Sciatic nerve (tissue), 2 donors: ENCODE measurements at places on chromosomes 11 and 22. TPM values are rescaled to one million over a fixed set of nuclear protein-coding genes. Genes with fewer than 3 reads are reported as not detected.

The FAM180B gene
- total RNA-seq: 3.0 TPM

The NELL1 gene
- 0.18 TPM for total RNA-seq

The GTPBP1 gene
- 55.5 TPM for total RNA-seq

The CNGA4 gene
- 0.31 TPM for total RNA-seq

DNA sequence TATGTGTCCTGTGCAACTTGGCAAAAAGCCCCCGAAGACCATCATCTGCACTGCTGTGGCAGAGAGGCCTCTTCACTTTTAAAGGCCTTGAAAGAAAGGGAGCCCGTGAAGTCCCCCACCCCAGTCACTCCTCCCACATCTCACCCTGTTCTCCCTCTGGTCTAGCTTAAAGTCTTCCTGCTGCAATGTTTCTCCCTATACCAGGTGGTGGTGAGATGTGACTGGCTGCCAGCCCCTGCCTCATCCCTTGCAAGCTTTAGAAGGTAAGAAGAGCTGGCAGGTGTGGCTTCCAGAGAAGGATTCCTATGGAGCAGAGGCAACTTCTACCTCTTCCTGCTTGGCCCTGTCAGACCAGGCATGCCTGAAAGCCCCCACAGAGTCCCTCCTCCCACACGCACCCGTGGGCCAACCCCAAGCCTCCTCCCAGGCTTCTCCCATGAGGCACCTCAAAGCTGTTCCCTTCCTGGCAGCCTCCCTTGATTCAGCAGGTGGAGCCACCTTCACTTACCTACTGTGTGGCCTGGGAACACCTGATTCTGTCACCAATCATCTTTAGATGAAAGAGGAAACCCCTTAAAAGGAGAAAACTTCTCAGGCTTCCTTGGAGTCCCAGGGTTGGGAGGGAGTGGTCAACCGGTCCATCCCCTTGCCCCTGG is 4.0 kb upstream of the TRIM29 start:
- DNase-seq: peak; percentile 49

DNA sequence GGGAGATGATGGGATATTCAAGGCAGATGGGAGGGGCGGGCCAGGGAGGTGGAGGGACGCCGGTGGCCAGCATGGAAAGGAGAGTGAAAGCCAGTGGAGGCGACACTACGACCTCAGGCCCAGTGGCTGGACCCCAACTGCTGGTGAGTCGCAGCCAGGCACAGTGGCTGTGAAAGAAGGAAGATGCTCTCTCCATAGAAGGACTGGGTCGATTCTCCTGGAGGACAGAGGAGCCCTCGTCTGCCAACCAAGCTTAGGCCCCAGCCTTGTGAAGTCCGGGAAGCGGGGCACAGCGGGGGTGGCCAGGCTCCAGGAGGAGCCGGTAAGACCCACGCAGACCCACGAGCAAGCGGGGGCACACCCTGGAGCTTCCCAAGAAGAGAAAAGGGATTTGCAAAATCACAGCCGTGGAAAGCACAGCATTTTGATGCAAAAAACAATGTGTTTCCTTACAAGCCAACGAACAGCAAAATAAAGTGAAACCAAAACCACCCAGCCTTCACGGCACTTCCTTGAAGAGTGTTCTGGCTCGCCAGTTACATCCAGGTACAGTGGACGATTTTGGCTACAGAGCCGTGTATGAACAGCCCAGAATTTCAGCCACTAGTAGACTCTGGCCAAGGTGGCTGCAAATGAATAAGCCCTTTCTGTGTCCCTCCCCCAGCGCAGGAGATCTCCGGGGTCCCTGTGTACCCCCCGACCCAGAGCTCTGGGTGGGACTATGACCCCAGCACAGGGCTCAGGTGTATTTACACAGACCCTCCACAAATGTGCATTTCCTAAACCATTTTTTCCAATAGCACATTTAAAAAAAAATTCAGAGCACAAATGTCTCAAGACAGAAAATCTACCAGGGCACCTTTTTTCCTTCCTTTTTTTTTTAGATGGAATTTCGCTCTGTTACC is 96.9 kb downstream of the TRMU start:
- no peak for DNase-seq

DNA sequence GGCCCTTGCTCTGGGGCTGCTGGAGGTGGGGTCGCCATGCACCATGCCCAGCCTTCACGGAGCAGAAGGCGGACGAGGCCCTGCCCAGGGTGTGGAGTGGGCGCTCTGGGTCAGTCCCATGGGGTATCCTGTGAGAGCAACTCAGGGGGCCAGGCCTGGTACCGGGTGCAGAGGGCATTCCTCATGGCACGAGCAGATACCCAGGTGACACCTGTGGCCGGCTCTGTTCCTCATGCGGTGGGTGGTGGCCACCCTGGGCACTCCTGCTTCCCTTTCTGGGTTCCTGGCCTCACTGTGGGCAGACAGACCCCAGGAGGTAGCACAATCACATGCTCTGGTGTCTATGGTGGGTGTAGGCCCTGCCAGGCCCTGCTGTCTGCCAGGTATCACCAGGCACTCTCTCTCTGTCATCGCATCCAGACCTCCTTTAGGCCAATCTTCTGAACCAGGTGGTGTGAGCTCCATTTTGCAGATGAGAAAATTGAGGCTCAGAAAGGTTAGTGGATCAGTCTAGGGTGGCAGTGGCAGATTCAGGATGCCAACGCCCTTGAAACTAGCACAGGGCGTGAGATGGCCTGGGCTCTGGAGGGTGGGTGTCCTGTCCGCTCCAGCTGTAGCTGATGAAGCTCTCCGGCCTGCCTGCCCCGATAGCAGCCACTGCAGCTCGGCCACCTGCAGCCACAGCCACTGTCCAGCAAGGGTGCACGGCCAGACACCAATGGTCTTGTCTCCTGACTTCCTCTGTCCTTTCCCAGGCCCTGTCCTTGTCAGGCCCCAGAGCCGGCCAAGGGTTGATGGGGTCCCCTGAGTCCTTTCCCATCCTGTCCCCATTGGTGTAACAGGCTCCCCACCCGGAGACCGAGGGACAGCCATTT is 15.1 kb downstream of the DGKZ start:
- DNase-seq: no peak

DNA sequence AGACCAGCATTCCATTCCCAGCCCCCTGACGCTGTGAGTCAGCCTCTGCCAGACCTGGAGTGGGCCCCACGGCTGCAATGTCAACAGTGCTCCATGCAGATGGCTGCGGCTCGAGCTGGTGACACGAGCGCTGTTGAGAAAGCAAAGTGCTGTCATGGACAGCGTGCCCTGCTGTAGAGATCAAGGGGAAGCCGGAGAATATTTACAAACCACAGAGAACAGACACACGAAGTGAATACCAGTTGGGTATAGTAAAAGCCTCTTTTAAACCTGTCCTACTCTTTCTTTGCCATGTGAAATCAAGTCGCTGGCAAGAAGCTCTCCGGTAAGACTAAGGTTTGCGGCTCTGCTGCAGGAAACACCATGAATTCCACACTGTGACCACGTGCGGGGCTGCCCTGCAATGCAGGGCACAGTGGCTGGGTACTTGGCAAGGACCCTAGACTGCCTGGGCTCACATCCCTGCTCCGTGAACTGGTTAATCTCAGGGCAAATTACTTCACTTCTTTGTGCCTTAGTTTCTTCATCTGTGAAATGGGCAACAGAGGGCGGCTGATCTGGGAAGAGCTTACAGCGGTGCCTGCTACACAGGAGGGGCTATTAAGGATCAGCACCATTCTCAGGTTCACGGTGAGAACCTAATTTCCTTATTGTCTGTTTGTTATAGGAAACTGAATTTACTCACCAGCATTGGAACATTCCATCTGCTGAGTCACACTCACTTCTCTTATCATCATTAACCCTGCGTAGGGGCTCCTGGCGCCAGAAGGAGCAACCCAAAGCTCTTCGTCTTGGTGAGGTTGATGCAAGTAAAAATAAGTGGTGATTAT is 27.8 kb upstream of the ELFN2 start:
- no peak for DNase-seq

GRCh38 chr22:50008151-50009040 is 4.2 kb downstream of the IL17REL start:
- DNase-seq: peak; percentile 50

GRCh38 chr11:73215191-73216134 is 2.6 kb upstream of the P2RY2 start:
- no peak for DNase-seq

- DNase-seq: peak; percentile 87
Observed at GRCh38 chr22:44975427-44976262, 34.2 kb downstream of the PHF21B start.
